ENCODE measurements at places on chromosomes 3 and 15.

- DNase-seq, result peak; percentile 74
Measured at GRCh38 chr3:177824190-177824786, 627.0 kb upstream of the TBL1XR1 start.

- peak; percentile 62 for DNase-seq
Measured at GRCh38 chr15:31457161-31457560, 130.5 kb downstream of the KLF13 start.

DNA sequence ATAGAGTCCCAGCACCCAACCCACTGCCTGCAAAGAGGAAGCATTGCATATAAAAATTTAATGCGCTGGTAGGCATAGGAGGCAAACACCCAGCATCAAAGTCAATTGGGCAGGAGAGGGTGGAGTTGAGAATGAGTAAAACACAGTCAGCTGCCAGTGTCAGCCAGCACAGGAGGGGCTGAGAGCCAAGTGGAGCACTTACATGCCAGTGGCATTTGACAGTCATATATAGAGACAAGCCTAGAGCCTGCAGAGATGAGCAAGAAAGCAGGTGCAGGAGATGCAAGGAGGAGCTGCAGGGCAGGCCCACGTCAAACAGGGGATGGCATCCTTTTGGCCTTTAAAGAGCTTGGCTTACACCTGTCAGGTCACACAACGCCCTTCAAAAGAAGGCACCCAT is 27.6 kb upstream of the ZFAND6 start:
- no peak for DNase-seq

DNA sequence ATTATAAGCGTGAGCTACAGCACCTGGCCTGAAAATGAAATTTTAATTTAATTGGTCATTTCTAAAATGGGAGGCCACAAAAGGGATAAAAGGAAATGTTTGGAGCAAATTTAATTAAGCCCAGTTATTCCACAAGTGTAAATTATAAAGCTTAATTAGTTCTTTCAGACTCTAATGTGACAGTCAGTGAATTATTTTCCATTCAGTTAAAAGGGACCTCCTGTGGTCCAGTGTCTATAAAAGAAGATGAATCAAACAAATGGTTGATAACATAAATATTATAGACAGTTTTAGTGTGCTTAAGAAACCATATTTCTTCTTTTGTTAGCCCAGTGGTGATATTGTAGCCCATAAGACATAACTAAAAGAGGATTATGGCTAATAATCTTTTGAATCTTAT is 66.4 kb downstream of the CNOT10 start:
- no peak for DNase-seq

DNA sequence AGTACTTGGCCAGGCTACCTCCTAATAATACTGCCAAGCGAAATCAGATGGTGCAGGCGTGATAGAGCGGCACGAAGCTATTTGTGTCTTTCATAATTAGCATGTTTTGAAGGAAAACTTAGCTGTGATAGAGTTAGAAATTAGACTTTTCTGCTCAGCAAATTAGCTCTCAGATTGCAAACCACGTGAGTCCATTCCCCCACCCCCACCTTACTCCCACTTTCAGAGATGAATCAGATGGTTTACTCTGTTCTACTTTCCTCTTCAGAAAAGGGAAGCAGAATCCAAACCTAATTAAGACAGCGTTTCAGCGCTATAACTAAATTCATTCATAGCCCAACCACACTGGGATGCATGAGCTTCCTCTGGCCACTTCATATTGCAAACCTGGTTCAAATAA is 214.6 kb downstream of the SLCO3A1 start:
- DNase-seq, result no peak

DNA sequence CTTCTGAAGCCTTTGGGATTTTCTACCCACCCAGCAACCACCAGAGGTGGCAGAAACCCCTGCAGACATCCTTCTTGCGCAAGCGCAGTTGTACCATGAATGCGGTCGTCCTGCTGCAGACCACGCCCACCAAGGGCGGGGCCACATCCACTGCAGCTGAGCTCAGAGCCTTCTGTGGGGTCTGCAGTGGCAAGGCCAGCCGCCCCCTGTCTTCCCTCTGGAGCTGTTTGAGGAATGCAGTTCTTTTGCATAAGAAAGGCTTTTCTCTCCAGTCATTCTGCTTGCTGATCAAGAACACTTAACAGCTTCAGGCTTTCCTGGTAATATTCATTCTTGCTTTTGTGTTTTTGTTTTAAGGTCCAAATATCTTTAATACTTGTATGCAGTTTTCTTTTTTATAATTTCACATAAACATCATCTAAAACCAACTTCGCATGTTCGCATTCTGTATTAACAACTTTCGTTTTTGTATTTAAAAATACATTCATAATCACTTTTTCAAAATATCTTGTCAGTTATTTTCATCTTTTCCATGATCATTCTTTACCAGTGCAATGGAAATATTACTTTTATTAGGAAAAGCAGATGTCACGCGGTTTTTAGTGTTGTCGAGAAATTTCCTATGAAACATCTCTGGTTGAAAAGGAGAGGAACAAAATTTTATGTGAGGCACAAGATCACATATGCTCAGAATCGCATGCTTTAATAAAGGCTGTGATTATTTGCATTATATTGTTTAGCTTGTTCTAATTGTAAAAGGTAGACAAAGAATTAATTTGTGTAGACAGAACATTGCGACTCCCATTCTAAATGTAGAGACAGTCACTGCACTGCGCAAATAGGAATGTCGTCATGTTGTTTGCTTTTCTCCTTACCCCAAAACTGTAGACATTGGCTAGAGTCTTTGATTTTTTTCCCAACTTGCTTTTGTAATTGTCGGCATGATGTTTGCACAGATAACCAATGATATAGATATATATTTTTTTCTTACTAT is 98.1 kb upstream of the SNRPN start:
- no peak for DNase-seq

DNA sequence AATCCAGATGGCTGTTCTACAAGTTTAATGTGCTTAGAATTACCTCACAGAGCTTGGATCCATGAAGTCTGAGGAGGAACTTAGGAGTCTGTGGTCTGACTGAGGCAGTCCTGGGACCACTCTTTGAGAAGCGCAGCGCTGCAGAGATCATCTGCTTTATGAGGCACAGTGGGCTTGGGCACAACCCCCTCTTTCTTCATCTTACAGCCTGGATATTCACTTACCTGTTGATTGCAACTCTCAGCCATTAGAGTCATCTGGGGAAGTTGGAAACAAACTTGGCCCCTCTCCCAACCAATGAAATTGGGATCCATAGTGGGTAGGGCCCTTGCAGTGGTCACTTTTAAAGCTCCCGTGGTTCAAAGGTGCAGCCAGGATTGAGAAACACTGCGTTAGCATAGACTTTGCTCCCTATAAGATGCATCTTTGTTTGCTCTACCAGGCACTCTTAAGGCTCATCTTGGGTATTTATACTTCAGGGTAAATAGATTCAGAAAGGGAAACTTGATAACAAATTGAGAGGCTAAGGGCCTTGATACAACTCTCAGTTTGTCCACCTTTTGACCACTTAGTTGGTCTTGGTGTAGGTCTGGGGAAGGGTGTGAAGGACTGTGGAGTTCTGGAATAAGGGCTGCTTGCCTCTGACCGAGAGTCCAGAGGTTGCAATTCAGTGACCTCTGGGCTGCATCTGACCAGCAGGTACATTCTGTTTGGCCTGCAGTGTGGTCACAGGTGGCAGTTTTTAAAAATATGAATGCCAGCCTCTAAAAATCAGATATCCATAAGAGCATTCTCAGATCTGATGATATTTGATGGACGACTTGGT is 22.8 kb downstream of the FEM1B start:
- DNase-seq, result no peak
